ENCODE measurements at places on chromosomes 2 and 18. TPM values are rescaled to one million over a fixed set of nuclear protein-coding genes. Genes with fewer than 3 reads are reported as not detected.

DNA sequence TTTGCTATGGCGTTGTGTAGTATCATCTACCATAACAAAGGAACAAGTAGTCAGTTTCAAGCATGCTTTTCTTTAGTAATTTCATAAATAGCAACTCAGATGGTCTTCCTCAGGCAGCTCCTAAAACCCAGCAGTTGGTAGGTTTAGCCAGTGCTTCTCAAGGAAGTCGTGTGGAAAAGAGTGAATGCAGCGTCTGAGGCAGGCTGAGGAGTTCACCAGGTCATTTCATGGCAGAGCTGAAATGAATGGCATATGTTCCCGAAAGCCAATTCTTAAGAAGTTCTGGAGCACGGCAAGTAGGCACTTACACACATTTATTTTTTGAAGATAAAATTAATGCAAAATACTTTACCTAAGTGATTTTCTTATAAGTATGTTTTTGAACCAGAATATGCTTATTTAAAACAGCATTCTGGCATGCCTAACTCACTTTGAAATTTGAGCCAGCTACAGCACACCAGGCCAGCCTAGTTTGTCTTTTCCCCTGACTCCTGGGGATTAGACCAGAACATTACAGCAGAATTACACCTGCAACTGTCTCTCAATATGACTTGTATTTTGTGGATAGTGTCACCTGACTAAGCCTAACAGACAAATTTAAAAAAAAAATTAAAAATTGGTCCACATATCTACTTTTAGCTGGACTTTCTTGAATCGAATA lies 62.2 kb downstream of the OSBPL6 start:
- no peak for DNase-seq

DNA sequence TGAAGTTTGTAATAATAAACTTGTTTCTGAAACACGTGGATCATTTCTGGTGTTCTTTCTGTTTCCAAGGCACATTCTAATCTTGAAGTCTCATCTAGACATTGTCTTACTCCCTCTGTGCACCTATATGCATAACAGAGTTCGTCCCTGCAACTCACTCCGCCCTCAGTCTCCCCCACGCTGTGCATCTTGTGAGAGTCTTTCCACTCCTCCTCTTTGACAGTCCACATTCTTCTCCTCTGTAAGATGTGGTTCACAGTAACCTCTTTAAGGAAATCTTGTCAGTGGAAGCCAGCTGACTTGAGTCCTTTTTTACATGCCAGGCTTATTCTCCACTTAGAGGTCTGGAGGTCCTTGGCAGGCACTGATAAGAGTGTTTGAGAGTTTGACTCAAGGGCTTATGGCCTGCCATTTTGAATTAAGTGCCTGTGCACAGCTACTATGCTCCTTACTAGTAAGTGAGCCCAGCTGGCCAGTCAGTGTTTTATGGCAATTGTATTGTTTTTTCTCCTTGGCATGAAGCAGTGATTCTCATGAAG lies 108.9 kb upstream of the IL1R2 start:
- DNase-seq = no peak

GRCh38 chr2:39512941-39513340 lies 75.9 kb upstream of the MAP4K3 start:
- no peak for DNase-seq

- DNase-seq = no peak
Observed at GRCh38 chr2:28608500-28609424, 112.9 kb downstream of the PLB1 start.

- no peak for DNase-seq
Observed at GRCh38 chr2:28772351-28772750, 20.7 kb downstream of the PPP1CB start.

Gene MROH2A
- polyA plus RNA-seq = not detected

Gene CFAP65
- not detected for polyA plus RNA-seq

Gene GALNT3
- polyA plus RNA-seq = 0.95 TPM

Gene EVX2
- not detected for polyA plus RNA-seq
